Tibial nerve (tissue), 4 donors: ENCODE measurements at places on chromosomes 7 and 10. TPM values are rescaled to one million over a fixed set of nuclear protein-coding genes. Genes with fewer than 3 reads are reported as not detected.

GRCh38 chr7:141456298-141456697 is 94.9 kb upstream of the AGK start:
- no peaks in the 10 kb centered on the region for H3K36me3 ChIP-seq
- no peak for DNase-seq
- peaks cover 3% of the 10 kb centered on the region for H3K4me1 ChIP-seq
- no peak overlapping the region for H3K4me3 ChIP-seq
- H3K27ac ChIP-seq = no peak overlapping the region
- no peaks in the 10 kb centered on the region for H3K27me3 ChIP-seq

- H3K4me1 ChIP-seq = no peaks in the 10 kb centered on the region
- no peaks in the 10 kb centered on the region for H3K36me3 ChIP-seq
- no peak overlapping the region for H3K4me3 ChIP-seq
- H3K27me3 ChIP-seq = no peaks in the 10 kb centered on the region
- no peak overlapping the region for H3K27ac ChIP-seq
Measured at GRCh38 chr10:129741978-129742741, 221.9 kb downstream of the EBF3 start.

DNA sequence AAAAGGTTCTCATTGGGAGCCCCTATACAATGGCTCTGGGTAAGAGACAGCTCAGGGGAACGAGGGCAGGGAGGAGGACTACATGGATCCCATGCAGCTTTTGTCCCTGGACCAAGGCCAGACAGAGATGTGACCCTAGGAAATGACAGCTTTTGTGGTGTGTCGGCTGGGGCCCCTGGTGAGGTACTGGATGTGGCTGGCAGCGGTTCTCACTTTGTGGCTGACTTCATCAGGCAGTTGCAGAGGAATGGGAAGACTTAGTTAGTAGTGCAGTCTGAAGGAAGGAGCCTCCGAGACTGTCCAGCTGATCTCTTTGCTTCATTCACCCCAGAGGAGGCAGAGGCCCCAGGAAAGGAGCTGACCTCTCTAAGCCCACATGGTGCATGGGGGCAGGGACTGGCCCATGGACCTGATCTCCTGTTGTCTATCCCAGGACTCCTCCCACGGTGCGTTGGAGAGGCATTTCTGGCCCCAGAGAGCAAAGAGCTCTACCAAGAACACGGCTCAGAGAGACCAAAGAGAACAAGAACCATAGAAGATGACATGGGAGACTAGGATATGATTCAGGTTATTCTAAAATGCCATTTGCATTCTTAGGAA is 202.9 kb downstream of the RPS24 start:
- H3K4me3 ChIP-seq = no peak overlapping the region
- no peaks in the 10 kb centered on the region for H3K36me3 ChIP-seq

GRCh38 chr10:120360571-120360970 is 96.5 kb upstream of the PLPP4 start:
- H3K27ac ChIP-seq = no peak overlapping the region
- no peaks in the 10 kb centered on the region for H3K4me1 ChIP-seq
- no peak overlapping the region for H3K4me3 ChIP-seq
- no peak for DNase-seq
- H3K27me3 ChIP-seq = no peaks in the 10 kb centered on the region

FAM180A gene
- 7.7 TPM for total RNA-seq

RBM20 gene
- 2.9 TPM for total RNA-seq
